Trophoblast cell (in vitro differentiated cells and primary cell): ENCODE measurements at places on chromosomes 7 and 10.

DNA sequence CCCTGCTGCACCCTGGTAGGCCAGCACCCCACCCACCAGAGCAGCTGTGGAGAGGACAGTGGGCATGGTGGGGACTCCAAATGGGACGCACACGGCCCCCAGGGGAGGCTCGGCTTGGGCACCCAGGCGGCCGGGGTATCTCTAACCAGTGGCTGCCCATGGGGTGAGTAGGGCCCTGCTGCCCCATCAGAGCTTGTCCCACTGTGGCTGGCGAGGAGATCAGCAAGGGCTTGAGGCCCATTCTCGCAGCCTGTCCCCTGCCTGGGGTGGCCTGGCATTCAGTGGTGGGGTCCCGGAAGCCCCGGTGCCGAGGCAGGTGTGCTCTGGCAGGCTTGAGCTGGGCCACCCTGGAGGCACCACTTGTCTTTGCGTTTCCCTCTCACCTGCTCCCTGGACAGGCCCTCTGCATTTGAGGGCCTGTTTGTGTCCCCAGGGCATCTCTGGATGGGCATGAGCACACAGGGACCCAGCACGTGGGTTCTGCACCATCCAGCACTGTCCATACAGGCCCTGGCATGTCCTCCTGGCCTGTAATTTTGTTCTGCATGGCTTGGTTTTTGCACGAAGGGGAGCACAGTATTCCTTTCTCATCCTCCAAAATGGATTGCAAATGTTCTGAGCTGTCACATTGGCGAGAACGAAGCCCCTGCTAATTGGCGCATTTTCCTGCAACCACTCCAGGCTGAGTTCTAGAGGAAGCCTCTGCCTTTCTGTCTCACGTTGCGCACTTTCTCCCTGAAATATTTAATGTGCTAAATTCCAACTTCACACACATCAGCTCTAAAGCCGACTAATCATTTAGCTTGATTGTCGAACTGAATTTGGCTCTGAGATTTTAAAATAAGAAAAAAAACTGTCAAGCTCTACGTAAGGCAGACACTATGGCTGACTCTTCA, 27.2 kb downstream of the PWWP2B start:
- no peak for DNase-seq
- H3K36me3 ChIP-seq = peaks cover 13% of the 10 kb centered on the region
- H3K4me3 ChIP-seq = no peak overlapping the region
- no peak overlapping the region for H3K27ac ChIP-seq
- H3K27me3 ChIP-seq = no peaks in the 10 kb centered on the region
- H3K4me1 ChIP-seq = peaks cover 22% of the 10 kb centered on the region

- H3K4me3 ChIP-seq = no peak overlapping the region
- peaks cover 12% of the 10 kb centered on the region for H3K36me3 ChIP-seq
- DNase-seq = no peak
- no peaks in the 10 kb centered on the region for H3K27me3 ChIP-seq
- no peak overlapping the region for H3K27ac ChIP-seq
Measured at GRCh38 chr7:135597181-135597925, 39.6 kb downstream of the NUP205 start.

DNA sequence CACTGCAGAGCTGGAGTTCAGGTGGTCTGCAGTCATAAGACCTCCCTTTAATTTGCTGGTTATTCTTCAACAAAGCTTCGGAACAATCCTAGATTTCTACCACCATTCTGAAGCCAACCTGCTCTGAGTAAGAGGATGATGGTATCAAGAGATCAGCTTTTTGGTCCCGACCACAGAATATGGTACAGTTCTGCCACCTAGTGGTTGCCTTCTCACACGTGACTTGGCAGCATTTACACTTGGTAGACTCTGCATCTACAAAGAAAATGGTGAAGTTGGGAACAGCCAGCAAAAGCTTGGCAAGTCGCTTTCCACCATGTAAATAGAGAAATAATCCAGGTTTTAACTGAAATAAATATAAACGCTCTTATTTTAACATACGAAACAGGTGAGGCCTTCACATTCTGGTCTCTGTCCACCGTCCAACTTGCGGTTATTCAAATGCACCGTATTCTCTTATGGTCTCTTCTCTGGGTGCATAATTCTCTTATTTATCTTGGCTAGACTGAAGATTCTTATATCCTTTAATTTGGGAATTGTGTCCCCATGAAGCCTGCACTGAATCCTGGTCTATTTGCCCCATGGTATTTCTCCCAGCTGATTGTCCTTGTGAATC, 173.9 kb upstream of the GRM3 start:
- H3K4me3 ChIP-seq = no peak overlapping the region
- H3K36me3 ChIP-seq = no peaks in the 10 kb centered on the region
- no peaks in the 10 kb centered on the region for H3K4me1 ChIP-seq
- H3K27me3 ChIP-seq = no peaks in the 10 kb centered on the region

DNA sequence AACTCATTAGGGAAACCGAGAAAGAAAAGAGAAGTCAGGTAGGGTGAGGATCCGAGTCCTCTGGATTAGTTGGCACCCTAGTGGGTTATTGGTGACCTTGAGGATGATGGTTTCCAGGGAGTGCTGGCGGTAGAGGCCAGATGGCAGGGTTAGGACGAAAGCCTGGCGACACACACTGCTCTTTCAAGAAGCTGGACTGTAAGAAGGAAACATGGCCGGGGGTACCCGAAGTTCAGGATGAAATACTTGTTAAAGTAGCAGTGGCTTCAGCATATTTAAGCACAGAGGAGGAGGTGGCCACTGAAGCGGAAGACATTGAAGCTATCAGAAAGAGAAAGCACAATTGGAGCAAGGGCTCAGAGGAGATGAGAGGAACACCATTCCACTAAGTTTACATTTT, 224.6 kb downstream of the RELN start:
- no peak for DNase-seq
- H3K4me1 ChIP-seq = peaks cover 3% of the 10 kb centered on the region
- no peak overlapping the region for H3K4me3 ChIP-seq
- no peaks in the 10 kb centered on the region for H3K27me3 ChIP-seq
- no peak overlapping the region for H3K27ac ChIP-seq

DNA sequence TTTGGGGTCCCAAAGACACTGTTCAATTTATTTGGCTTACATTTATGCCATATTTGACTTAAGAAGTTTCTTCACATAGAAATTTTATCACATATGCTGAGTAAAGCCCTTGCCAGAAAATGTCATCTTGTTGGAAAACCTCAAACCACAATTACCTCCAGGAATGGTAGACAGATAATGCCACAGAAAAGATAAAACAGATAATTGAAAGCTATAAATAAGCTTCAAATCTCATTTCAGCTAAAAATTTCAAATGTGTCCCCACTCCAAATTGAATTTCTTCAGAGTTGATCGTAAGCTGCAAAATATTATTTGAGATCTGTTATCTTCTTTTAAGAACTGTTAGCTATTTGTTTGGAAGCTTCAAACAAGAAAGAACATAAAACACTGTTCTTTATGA, 176.4 kb upstream of the PTN start:
- no peaks in the 10 kb centered on the region for H3K27me3 ChIP-seq
- no peak overlapping the region for H3K4me3 ChIP-seq
- no peaks in the 10 kb centered on the region for H3K4me1 ChIP-seq
- H3K27ac ChIP-seq = no peak overlapping the region
- DNase-seq = no peak

- no peak overlapping the region for H3K4me3 ChIP-seq
- no peaks in the 10 kb centered on the region for H3K27me3 ChIP-seq
- DNase-seq = no peak
- H3K4me1 ChIP-seq = peaks cover 3% of the 10 kb centered on the region
- no peak overlapping the region for H3K27ac ChIP-seq
Measured at GRCh38 chr7:29265208-29265923, 70.8 kb downstream of the CHN2 start.
